ENCODE measurements at places on chromosomes 4 and X.

DNA sequence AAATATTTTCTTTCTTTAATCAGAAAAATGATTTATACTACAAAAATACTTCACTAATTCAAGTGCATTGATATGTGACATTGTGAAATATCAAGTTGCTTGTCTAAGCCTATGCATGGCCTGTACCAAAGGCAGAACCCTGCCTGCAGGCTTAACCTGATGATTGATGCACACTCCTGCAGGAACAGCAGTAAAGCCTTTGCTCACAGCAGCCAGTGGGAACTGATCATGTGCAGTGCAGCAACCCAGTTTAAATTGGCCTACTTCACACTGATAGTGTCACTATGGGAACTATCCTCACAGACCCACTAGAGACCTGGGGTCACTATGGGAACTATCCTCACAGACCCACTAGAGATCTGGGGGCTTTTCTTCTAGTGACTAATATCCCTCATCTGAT, 603.8 kb downstream of the RAPGEF2 start:
- no peak for DNase-seq

GRCh38 chr4:159577241-159577640, 474.4 kb downstream of the RAPGEF2 start:
- no peak for DNase-seq

- DNase-seq = no peak
Measured at GRCh38 chr4:20463176-20463430, 211.4 kb downstream of the SLIT2 start.

- DNase-seq = no peak
Measured at GRCh38 chr4:189504220-189504619, 436.5 kb upstream of the FRG1 start.

GRCh38 chr4:169675825-169676224, 55.4 kb downstream of the CLCN3 start:
- no peak for DNase-seq

- no peak for DNase-seq
Measured at GRCh38 chr4:127606823-127607222, 25.9 kb upstream of the INTU start.

GRCh38 chrX:122026665-122027064, 979.3 kb downstream of the GLUD2 start:
- DNase-seq = no peak

DNA sequence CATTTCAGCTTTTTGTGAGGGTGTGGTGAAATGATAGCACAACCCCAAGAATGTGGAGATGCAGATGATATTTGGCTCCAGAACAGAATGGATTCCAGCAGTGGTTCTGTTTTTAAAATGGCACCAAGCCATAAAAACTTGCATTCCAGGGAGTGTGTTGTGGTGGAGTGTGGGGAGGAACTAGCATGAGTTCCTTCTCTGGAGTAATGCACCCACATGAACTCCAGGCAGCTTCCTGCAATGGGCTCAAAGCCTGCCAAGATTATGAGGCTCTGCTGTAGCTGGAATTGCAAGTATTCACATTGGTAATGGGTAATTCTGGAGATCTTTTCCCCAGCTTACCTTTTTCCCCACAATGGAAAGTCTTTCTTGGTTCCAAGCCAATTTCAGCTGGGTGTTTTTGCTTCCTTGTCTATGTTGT, 161.4 kb downstream of the RAB28 start:
- DNase-seq = no peak

DNA sequence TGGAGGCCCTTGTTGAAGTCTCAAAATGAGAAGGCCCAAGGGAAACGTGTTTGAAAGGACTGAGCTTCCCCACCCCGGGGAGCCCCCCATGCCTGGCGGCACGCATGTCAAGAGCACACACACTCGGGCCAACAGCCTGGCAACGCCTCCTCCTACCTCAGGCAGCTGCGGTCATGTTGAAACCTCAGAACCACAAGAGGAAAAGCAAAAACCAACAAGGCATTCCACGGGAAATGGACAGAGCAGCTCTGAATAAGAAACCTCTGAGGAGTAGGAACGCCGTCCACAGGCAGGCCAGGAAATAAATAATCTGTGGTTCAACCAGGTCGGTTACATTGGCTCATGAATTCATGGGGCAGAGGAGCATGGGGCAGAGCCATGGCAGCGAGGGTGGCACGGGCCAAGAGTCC, 95.7 kb upstream of the AFAP1 start:
- no peak for DNase-seq

DNA sequence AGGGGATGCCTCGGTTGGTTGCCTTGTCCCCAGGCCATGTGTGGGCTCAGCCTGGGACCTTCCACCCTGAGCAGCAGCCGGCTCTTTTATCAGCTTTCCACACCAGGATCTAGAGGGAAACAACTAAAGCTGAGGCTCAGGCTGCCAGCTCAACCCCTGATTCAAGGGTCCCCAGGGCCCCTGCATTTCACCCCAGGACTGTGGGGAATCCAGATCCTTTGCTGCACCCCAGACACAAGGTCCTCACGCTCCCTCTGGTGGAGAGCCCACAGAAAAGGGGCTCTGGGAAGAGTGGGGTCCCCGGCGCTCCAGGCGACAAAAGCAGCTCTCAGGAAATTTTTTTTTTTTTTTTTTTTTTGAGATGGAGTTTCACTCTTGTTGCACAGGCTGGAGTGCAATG, 64.3 kb downstream of the ZFYVE28 start:
- DNase-seq = no peak

DNA sequence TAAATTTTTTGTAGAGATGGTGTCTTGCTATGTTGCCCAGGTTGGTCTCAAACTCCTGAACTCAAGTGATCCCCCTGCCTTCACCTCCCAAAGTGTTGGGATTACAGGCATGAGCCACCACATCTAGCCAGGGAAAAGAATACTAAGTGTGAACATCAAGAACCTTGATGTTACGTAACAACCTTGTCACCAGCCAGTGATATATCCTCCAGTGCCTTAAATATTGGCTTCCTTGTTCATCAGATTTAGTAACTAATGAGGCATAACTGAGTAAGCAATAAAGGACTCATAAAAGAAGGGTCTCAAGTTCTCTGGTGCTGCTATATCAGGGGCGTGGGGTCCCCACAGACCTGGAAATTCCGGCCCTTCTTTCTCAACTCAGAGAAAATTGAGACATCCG, 60.5 kb upstream of the ENPEP start:
- no peak for DNase-seq

- no peak for DNase-seq
Measured at GRCh38 chr4:176464748-176465147, 145.0 kb downstream of the SPCS3 start.

DNA sequence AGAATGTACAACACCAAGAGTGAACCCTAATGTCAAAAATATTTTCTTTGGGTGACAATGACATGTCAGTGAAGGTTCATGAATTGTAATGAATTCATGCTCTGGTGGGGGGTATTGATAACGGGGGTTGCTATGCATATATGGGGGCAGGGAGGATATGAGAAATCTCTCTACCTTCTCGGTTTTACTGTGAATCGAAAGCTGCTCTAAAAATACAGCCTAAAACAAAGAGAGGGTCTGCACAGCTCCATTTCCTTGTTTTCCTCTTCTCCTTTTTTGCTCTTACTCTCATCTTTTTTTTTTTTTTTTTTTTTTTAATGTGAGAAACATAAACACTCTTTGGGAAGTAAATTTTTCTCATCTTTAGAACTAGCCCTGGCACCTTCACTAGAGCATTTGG, 85.8 kb downstream of the DCTD start:
- DNase-seq = no peak

DNA sequence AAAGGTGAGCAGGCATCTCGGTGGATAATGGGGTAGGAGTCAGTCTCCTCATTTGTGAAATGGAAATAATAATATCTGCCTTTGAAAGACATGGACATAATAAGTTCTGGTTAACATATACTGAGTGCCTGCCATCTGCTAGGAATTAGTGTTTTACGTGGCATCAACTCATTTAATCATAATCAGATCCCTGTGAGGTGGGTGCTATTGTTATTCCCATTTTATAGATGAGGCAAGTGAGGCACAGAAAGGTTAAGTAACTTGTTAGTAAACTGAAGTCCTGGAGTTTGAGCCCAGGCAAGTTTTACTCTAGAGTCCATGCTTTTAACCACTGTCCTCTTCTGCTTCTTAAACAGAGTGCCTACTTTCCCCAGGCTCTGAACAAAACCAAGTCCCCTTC, 7.5 kb downstream of the CCDC120 start:
- no peak for DNase-seq

DNA sequence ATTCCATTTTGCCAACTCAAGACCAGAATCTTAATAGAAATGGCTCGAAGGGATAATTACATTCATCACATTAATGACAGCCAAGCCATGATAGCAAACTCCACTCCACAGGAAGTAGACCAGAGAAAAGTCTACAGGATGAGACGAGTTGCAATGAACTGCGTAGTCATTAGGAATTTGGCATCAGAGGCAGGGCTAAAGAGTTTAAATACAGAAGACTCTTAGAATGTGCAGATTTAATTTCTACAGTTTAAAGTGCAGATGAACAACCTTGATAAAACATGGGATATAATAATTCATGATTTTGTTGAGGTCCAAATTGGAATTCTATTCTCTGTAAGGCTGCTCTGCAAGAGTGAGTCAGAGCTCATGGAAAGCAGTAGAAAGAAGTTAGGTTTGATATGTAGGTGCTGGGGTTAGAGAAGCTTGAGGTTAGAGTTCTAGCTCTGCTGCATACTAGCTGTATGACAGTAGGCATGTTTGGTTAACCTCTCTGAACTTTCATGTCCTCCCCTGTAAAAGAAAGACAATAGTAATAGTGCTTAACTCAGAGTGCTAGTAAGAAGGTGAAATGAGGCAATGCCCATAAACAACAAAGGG, 32.2 kb downstream of the LNX1 start:
- DNase-seq = no peak

GRCh38 chr4:72994670-72995069, 74.8 kb downstream of the COX18 start:
- DNase-seq = no peak

DNA sequence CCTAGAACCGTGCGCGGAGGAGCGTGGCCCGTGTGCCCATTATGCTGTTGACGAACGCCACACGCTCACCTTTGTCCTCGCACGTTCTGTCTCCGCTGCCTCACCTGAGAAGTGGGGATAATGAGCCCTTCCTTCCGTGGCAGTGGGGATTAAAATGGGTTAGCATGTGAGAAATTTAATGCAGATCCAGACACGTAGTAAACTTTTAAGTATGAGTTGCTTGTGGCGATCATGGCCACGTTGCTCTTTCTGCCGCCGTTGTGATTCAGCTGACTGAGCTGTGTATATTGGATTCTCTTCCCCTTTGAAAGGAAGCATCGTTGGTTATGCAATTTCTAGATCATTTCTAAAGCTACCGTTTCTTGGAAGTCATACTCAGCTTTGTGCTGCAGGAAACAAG, 16.5 kb downstream of the TBC1D14 start:
- no peak for DNase-seq

- DNase-seq = peak; percentile 20
Measured at GRCh38 chr4:155802190-155802959, 43.6 kb downstream of the GUCY1B1 start.

- DNase-seq = no peak
Measured at GRCh38 chrX:129665916-129666644, 11.3 kb upstream of the APLN start.

- DNase-seq = no peak
Measured at GRCh38 chr4:2186133-2186864, 55.6 kb downstream of the HAUS3 start.

GRCh38 chrX:17046478-17047097, 100.1 kb downstream of the REPS2 start:
- peak; percentile 70 for DNase-seq

- no peak for DNase-seq
Measured at GRCh38 chrX:112513154-112513553, 166.6 kb downstream of the LHFPL1 start.

GRCh38 chr4:13302876-13303275, 181.3 kb downstream of the RAB28 start:
- DNase-seq = no peak

DNA sequence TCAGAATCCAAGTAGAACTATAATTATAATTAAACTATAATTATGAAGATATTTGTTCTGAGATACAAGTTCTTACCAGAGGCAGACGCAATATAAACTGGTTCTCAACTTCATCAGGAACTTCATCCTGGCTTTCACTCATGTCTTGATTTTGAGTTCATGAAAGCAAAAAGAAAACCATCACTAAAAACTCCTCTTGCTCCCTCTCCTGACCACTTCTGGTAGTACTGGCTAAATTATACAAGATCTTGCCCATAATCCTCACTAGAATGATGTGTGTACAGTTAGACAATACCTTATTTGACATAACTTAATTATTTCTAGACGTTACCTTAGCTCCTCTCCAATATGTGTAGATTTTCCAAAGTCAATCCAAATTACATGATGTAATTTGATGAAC, 3.7 kb downstream of the TAF7L start:
- DNase-seq = peak; percentile 13

DNA sequence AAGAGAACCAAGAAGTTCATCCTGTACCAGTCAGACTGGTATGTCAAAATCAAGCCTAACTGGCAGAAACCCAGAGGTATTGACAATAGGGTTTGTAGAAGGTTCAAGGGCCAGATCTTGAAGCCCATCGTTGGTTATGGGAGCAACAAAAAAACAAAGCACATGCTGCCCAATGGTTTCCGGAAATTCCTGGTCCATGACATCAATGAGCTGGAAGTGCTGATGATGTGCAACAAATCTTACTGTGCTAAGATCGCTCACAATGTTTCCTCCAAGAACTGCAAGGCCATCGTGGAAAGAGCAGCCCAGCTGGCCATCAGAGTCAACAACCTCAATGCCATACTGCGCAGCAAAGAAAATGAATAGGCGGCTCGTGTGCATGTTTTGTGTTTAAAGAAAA, 172.7 kb upstream of the MED14 start:
- no peak for DNase-seq
